Epithelial cell of esophagus (primary cell): ENCODE measurements at places on chromosomes 5 and 9.
A peak's percentile ranks its signal among the peaks of the same experiment; 100 is the strongest.

DNA sequence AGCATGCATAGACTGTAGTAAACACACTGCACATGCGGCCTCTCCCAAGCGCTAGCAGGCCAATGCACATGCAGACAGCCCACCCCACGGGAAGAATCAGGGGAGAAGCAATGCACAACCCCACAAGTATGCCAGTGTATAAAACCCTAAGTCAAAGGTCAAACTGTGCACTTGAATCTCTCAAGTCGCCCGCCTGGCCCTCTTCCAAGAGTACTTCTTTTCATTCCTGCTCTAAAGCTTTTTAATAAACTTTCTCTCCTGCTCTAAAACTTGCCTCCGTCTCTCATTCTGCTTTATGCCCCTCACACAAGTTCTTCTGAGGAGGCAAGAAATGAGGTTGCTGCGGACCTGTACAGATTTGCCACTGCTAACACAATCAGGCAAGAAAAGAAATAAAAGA lies 50.4 kb downstream of the PTPDC1 start:
- no peak for DNase-seq

- DNase-seq = no peak
Measured at GRCh38 chr9:125146247-125146646, 2.9 kb upstream of the SCAI start.

- peak; percentile 17 for DNase-seq
Measured at GRCh38 chr5:93899026-93899600, 157.7 kb upstream of the POU5F2 start.

DNA sequence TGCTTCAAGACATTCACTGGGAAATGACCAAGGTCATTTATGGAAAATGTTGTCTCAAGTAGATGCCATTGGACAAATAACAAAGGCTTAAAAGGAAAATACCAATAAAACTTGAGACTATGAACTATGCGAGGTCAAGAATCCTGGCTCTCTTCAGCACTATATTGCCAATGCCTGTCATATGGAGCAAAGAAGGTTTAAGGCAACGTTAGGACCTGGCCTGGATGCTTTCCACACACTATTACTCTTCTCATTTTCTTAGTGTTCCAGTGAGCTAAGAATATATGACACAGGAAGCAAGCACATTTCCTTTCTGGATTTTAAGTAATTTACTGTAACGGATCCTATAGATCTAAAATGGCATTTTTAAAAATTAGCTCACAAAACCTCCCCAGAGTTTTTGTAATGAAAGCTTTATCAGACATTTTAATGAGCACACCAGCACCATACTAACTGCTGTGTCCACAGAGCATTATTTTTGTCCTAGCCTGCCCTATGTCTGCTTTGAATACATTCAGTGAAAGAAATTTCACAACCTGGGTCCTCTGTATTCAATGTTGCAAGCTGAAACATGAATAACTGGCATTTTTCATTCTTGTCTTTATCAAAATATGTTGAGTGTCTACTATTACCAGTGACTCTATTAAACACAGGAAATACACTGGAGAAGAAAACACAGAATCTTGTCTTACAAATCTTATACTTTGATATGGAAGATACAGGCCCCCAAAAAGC lies 315.6 kb downstream of the CETN3 start:
- DNase-seq = peak; percentile 93

GRCh38 chr5:178996156-178996555 lies 1.0 kb upstream of the GRM6 start:
- DNase-seq = no peak

GRCh38 chr9:36808251-36808650 lies 225.8 kb downstream of the PAX5 start:
- DNase-seq = no peak

GRCh38 chr5:39857041-39857440 lies 432.3 kb upstream of the DAB2 start:
- no peak for DNase-seq

DNA sequence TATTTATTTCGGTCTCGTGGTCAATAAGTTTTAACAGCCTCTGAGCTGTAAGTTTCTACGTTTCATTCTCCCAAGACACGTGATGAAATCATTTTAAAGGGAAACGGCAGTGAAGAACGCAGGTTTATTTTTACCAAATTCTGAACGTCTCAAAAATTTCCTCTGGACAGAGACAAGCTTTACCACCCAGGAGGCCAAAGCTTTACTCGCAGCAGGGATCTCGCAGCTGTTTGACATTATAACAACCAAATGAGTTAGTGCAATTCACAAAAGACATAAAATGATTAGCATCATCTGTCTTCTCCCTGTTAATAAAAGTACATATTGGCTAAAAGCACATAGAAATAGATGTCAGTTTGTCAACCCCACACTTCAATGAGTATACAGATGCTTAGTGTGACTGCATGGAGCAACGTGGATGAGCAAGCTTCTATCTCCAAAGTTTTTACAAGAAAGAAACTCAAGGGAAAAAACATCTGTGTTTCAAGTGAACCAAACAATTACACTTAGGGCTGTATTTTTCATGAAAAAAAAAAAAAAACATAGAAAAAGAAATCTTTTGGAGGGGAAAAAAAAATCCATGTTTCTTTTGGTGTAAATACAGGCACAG lies 2.5 kb downstream of the SEMA5A start:
- DNase-seq = no peak

DNA sequence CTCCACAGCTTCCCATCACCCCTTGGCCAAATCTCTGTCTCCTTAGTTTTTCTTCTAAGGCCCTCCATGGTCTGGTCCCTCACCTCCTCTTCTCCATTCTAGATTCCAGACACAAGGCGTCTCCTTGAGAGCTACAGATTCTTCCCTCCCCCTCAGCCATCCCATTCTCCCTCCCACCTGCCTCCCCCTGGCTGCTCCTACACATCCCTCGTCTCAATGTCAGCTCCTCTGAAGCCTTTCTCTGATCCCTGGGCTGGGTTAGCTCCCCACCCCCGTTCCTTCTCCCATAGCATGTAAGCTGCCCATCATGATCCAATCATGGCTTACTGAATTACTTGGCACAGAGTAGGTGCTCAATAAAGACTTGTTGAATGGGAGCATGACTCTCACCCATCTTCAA lies 69.0 kb downstream of the ANKH start:
- DNase-seq = no peak

DNA sequence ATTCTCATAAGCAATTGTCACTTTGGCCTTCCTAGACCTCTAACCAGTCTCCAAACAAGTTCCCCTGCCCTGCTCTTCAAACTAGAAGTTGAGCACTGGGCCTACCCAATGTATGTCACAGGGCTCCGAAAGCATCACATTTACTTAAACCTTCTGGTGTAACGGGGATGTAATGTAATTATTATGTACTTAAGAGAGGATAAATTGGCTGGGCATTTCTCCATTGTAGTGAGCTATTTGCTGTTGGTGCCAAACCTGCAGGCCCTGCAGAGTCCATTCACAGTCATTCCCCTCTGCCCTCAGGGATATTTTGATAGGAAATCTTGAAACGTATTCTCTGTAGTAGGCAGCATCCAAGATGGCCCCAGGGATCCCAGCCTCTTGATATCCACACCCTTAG lies 64.2 kb upstream of the GNE start:
- DNase-seq = no peak

DNA sequence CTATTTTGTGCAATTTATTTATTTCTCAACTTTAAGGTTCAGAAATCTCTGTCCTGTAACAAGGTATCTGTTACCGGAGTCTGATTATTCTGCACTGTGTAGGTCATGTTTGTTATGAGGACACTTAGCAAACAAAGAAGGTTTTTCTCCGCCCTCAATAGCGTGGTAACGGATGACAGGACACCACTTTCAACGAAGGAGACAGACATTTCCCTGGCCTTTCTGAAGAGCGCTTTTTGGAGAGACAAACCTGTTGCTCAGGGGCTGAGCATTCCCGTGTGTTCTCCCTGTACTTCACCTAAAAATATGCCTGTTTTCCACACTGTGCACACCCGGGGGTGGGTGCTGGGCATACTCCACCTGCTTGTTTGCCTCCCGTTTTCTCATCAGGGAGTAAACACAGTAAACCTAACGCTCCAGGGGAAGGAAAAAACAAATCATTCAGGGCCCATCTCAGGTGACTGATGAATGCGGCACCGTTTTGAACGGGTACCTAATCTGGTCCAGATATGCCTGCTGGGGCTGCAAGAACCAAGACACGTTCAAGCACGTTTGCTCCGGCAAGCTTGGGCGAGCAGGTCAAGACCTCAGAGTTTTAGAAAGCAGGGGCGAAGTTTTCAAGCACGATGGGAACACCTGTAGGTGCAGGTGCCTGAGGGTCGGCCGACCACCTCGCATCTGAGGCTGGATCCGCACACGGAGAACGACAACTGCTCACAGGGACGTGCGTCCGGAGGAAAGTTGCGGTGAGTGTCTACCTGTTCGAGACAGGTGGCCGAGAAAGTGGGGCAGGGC lies 859 bp downstream of the RETREG1 start:
- peak; percentile 27 for DNase-seq

- DNase-seq = peak; percentile 75
Measured at GRCh38 chr5:74895906-74896305, 29.7 kb upstream of the FAM169A start.

- no peak for DNase-seq
Measured at GRCh38 chr9:91562416-91562815, 138.8 kb upstream of the NFIL3 start.

- peak; percentile 65 for DNase-seq
Measured at GRCh38 chr9:94950579-94951323, 224.3 kb downstream of the AOPEP start.

DNA sequence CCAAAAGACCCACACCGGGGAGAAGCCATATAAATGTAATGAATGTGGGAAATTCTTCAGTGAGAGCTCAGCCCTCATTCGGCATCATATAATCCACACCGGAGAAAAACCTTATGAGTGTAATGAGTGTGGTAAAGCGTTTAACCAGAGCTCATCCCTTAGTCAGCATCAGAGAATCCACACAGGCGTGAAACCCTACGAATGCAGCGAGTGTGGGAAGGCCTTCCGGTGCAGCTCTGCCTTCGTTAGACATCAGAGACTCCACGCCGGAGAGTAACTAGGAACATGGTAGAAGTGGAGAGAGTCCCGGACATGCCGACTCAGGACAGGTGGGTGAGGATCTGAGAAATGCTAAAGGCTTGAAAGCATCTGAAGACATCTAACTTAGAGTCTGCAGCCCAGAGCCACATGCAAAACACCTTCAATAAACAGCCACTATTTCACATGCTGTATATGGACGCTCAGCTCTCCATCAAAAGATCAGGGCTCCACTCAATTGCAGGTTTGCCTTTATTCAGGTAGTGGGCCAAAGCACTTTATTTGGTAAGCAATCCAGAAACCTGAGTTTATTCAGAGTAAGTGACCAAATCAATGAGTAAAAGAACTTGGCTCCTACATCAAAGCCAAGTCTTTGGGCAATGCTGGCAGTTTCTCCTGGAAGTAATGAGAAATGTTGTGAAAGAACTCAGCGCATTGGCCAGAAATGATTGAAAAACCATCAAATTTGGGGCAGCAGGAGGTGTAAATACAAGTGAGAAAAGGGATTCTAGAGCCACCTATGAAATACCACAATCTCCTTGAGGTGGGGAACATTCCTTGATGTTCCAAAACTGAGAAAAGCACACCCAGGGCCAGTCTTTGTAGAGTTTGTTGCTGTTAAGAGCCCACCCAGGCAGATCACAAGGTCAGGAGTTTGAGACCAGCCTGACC lies 6.0 kb downstream of the RPL12 start:
- DNase-seq = peak; percentile 52

- DNase-seq = no peak
Measured at GRCh38 chr9:94176608-94177007, 82.5 kb upstream of the ZNF169 start.

- no peak for DNase-seq
Measured at GRCh38 chr5:104048231-104048630, 485.6 kb upstream of the NUDT12 start.

DNA sequence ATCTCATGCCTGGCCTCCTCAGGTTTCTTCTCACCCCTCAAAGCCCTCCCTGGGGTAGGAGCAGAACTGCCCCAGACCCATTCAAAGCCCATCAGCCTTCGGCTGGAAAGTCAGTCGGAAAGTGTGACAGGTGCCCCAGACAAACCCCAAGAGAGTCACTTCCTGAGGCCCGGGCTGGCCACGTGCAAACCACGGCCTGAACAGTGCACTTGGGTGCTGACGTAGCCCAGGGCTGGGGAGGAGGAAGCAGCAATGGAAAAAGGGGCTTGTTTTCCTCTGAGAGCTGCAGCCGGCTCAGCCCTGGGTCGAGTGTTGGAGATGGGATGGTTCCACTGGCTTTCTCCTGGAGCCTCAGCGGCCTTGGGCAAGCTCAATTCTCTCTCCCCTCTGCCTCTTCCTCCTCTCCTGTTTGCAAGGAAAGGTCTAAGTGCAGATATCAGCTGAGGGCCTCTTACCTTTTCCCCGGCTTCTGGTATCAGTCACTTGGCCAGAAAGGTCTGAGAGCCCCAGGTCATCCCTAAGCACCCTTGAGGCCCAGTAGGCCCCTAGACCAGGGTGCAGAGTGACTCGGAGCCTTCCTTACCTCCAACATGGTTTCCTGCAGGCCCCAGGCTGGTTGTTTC lies 5.9 kb upstream of the EGR1 start:
- no peak for DNase-seq

DNA sequence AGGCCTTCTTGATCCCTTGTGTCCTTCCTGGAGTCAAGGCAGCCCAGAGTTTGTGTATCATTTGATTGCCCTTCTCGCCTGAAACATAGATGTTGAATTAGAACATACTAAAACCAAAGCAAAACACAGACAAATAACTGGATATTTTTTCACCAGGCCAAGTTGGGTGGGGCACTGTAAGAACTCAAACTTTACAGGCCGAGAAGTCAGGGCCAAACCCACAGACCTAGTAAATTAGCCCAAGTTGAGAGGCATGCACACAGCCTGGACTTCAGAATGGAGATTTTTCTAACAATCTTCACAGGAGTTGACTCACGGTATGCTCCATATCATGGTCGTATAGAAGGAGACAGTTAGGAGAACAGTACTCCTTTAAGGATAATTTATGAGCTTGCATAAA lies 121.7 kb downstream of the PIK3R1 start:
- no peak for DNase-seq

DNA sequence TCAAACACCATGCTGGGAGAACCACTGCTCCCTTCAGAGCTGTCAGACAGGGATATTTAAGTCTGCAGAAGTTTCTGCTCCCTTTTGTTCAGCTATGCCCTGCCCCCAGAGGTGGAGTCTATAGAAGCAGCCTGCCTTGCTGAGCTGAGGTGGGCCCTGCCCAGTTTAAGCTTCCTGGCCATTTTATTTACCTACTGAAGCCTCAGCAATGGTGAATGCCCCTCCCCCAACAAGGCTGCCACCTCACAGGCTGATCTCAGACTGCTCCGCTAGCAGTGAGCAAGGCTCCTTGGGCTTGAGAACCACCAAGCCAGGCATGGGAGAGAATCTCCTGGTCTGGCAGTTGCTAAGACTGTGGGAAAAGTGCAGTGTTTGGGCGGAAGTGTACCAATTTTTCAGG lies 205.5 kb upstream of the PTGER4 start:
- DNase-seq = no peak
